ENCODE measurements at places on chromosomes 7 and 10.

DNA sequence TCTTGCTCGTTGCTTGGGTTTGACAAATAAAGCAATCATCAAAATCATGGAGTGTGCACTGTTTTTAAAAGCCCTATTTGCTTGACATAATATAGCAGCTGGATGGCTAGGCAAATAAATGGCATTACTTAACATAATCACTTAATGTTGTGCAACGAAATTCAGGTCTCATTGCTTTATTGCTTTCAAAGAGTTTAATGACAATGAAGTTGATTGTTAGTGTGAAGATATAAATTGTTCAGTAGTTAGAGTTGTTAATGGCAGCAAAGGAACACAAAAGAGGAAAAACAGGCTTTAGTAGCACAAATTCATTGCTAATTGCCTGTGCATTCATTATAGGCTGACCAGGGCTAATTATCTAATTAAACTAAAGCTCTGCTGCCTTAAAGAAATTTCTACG lies 7.6 kb upstream of the ADO start:
- no peak for DNase-seq

DNA sequence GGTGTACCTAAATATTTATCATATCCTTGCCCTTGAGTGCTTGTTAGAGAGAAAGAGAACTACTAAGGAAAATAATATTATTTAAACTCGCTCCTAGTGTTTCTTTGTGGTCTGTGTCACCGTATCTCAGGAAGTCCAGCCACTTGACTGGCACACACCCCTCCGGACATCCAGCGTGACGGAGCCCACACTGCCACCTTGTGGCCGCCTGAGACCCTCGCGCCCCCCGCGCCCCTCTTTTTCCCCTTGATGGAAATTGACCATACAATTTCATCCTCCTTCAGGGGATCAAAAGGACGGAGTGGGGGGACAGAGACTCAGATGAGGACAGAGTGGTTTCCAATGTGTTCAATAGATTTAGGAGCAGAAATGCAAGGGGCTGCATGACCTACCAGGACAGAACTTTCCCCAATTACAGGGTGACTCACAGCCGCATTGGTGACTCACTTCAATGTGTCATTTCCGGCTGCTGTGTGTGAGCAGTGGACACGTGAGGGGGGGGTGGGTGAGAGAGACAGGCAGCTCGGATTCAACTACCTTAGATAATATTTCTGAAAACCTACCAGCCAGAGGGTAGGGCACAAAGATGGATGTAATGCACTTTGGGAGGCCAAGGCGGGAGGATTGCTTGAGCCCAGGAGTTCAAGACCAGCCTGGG lies 11.4 kb downstream of the SERPINE1 start:
- peak; percentile 66 for DNase-seq

DNA sequence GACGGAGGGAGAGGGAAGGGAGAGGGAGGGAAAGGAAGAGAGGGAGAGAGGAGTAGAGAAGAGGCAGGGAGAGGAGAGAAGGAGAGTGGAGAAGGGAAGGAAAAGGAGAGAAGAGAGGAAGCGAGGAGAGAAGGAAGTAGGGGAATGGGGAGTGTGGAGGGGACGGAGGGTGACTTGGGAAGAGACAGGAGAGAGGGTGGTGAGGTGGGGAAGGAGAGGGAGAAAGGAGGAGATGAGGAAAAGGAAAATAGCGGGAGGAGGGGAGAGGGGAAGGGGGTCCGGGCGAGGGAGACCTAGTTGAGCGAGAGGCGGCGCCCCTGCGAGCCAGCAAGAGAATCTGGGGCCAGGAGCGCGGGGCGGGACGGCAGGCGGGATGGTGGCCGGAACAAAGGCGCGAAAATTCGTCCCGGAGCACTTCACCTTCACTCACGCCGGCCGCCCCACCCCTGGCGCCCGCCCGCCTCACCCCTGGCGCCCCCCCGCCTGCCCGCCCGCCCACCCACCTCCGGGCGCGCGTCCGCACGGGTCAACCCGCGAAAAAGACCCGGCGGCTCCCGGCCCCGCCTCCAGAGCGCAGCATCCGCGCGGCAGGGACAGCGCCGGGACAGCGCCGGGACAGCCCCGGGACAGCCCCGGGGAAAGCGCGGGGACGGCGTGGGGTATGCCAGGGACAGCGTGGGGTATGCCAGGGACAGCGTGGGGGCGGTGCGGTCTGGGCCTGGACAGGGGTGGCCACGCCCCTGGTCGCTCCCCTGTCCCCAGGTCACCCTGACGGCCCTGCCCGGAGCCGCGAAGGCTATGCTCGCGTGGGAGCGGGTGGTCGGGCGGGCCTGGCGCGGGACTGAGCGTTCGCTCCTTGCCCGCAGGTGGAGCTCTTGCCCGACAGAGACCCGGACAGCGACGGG lies 4.2 kb downstream of the VSTM2A start:
- DNase-seq: no peak

- no peak for DNase-seq
These were observed 41.5 kb upstream of the GATA3 start for GRCh38 chr10:8013006-8013405.

- no peak for DNase-seq
These were observed 99.8 kb downstream of the NEBL start for GRCh38 chr10:20797290-20797689.

DNA sequence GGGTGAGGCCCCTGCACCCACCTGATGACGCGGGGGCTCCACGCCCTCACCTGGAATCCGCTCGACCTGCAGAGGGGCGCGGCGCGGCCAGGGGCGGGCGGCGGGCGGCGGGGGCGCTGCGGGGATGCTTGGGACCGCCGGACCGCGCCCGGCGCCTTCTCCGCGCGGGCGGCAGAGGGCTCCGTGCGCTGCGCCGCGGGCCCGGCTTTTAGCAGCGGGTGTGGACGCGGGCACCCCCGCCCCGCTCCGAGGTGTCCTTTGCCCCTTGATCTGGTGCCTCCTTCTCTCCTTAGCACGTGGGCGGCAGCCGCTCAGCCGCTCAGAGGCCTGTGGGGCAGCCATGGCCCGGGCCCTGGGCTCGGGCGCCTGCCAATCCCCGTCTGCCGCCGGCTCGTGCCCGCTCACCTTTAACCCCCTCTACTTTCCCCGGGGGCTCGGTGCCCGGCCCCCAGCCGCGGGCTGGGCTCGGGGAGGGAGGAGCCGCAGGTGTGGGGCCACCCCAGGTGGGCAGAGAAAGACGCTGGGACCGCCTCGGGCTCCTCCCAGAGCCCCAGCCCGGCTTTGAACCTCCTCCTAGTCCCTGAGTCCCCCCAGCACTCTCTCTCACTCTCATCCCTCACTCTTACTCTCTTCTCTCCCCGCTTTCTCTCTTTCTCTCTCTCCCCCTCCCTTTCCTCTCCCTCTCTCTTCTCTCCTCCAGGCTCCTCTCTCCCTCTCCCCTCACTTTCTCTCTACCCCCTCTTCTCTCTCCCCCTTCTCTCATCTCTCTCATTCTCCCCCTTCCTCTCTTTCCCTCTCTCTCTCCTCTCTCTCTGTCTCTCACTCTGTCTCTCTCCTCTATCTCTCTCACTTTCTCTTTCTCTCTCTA lies 19.7 kb upstream of the VPS37D start:
- no peak for DNase-seq

GRCh38 chr7:47724335-47724982 lies 142.5 kb upstream of the TNS3 start:
- no peak for DNase-seq

DNA sequence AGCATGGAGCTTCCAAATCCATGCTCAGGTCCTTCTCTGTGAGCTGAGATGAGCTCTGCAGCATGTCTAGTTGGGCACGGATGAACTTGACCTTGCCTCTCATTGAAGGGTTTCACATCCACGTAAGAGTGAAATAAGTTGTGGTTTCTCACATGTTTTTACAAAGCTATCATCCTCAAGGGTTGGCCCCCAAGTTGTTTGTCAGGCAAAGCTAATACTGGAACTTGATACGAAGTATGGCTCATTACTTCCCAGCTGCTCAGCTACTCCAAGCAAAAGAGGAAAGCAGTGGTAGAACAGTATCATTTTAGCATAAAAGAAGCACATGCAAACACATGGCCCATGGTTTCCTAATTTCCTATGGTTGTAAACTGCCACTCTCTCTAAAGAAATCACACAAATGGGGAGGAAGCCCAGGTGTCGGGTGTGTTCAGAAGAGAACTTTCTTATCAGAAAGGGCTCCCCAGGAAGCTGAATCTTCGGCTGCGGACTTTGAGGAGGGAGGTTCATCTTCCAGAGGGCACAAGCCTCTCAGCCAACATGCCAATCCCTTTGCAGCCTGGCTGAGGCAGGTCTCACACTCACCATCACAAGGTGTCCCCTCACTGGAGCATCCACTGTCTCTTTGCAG lies 45.3 kb downstream of the PDLIM1 start:
- no peak for DNase-seq

GRCh38 chr7:93926800-93927199 lies 5.3 kb downstream of the GNG11 start:
- DNase-seq: no peak

Data from heart left ventricle (tissue), 16 donors.